ENCODE measurements at places on chromosomes 3 and 15.

DNA sequence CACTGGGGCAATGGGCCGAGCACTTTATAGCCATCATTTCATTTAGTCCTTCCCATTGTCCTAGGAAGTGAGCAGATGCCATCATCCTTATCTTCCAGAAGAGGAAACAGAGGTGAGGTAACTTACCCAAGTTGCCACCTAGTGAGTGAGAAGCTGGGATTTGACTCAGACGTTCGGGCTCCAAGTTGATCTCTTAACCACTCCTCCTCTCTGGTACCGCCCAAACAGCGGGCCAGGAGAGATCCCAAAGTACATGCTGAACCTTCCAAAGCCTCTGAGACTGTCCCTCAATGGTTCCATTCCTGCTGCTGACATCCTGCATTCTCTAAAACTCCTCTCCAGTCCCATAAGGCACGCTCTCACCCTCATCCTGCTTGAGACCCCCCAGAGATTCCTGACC is 56.2 kb downstream of the EXOG start:
- peak; percentile 17 for DNase-seq

DNA sequence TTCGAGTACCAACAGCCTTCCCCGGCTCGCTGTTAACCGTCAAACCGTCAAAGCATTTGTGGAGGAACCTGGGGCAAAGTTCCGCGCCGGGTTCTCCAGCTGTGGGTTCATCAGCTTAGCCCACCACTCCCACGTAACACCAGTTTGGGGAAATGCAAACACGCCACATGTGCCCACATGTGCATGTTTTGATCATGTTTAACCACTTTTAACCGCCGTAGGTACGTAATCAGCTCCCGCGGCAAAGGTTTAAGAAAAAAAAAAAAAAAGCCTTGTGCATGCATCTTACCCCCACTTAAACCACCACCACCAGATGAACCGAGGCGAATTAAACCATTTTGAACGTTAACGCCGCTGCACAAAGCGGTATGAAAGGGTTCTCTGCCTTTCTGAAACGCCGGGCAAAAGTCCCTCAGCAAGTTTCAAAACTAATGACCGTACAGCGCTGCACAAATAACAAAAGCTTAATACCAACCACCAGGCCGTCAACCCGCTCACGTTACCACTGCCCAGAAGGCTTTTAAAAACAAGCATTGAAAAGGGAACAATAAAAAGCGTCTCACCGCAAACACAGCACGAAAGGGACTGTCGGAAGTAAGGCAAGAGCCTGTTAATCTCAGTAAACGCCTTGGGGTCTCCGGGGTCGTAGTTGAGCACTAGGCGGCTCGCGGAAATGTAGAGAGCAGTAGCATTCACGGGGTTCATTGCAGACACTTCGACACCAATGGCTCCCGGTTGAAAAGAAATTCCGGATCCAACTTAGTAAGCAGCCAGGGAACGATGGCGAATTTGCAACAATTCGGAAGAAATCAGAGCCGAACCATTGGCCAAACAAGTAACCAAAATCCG is 1.5 kb downstream of the MSL2 start:
- peak; percentile 52 for DNase-seq

- DNase-seq, result no peak
Observed at GRCh38 chr3:13483988-13484695, 4.0 kb downstream of the HDAC11 start.

DNA sequence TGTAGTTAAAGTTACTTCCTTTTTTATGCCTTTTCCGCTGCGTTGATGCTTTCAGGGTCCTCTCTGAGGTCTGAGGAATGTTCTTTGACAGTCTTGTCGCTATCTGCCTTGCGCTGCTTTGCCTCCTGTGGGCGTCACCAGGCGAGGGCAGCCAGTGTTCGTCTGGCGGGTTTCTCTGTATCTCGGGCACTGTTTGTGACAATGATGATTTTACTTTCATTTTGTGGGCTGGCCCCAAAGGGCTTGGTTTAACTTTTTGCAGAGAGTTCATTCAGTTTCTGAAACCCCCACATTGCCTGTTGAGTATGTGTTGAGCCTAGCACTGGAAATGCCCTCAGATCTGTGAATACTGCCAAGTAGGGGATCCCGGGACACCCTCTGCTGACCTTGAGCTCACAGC is 24.6 kb upstream of the SACM1L start:
- no peak for DNase-seq

GRCh38 chr3:15287565-15288330 is 44.6 kb downstream of the SH3BP5 start:
- no peak for DNase-seq

DNA sequence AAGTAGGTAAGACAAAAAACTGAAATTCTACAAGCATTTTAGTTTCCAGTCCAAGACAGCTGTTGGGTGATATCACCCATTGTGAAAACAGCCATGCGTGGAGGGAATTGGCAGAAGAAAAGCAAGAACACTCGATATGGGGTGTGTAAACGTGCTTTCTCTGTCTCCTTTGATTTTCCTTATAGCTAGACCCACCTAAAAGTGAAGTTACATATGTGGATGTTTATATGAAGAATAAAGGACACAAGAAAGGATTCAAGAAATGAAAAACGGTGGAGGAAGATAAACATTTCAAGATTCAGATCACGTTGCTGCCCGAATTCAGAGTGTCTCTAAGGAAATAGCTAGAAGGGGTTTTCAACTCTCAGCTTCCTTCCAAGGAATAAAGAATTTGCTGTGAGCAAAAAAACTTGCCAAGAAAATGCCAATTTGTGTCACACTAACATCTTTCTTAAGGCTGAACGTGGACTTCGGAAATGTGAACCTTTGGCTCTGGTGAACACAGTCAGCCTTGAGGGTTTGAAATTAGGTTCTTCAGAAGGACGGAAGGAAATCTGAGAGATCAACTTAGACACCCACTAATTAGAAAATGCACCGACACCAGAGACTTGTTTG is 269.0 kb upstream of the ADAMTS9 start:
- no peak for DNase-seq

GRCh38 chr3:3689601-3690375 is 109.4 kb upstream of the LRRN1 start:
- DNase-seq, result no peak

DNA sequence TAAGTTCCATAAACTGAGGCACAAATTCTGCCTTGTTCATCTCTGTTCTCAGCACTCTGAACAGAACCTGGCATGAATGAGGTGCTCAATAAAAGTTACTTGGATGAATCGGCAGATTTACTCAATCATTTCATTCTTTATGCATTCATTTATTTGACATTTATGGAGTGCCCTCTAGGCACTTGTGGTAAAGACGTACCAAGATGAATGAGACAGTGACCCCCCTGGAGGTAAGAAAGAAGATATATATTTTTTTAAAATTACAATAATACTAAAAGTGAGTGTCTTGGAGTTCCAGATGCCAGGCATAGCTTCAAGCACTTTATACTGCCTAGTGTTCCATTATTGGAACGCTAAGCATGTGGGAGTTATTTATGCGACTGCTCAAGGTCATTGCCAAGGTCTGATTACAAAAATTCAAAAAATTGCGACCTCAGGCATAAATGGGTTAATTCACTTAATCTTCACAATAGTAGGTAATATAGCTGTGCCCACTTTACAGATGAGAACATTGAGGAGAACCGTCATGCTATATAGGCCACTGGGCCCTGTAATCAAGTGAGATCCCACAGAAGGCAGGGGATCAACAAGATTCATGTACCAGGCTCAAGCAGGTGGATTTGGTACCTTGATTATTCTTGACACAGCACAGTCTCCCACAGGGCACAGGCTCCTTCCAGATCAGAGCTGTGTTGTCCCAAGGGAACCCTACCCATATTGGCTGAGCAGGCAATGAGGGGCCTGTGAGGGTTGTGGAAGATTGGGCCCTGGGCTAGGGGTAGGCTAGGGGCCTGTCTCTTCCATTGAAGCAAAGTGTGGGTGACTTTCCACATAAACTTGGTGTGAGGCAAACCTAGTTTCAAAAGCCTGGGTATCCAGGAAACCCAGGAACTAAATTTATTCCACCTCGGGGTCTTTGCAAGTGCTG is 10.7 kb downstream of the XIRP1 start:
- DNase-seq, result peak; percentile 41
